ENCODE measurements at places on chromosomes 13 and 19. TPM values are rescaled to one million over a fixed set of nuclear protein-coding genes. Genes with fewer than 3 reads are reported as not detected.

CLIP3 gene
- 4.2 TPM for total RNA-seq

C3 gene
- 65.4 TPM for total RNA-seq

MEGF8 gene
- total RNA-seq, result 11.6 TPM

S1PR5 gene
- total RNA-seq, result 6.6 TPM

A1BG gene
- 5.1 TPM for total RNA-seq

IFNL3 gene
- total RNA-seq, result not detected

ZNF430 gene
- 22.9 TPM for total RNA-seq

DDX49 gene
- 31.8 TPM for total RNA-seq

DIRAS1 gene
- total RNA-seq, result 2.9 TPM

C13orf46 gene
- total RNA-seq, result under 0.01 TPM

ZNF177 gene
- total RNA-seq, result 4.4 TPM

PSG5 gene
- total RNA-seq, result not detected

TMEM255B gene
- total RNA-seq, result 1.7 TPM

FBXO27 gene
- 4.7 TPM for total RNA-seq

SYT3 gene
- 0.10 TPM for total RNA-seq

SCN1B gene
- total RNA-seq, result 1.4 TPM

ADGRE1 gene
- 0.79 TPM for total RNA-seq

SPART gene
- 64.0 TPM for total RNA-seq

HCN2 gene
- total RNA-seq, result 0.59 TPM

PCDH20 gene
- 7.7 TPM for total RNA-seq

SLC25A41 gene
- 0.49 TPM for total RNA-seq

TMEM145 gene
- total RNA-seq, result 0.20 TPM

DHX34 gene
- total RNA-seq, result 8.1 TPM

EFNA2 gene
- 0.39 TPM for total RNA-seq

ZNF808 gene
- 22.1 TPM for total RNA-seq

NLRP11 gene
- not detected for total RNA-seq

OR7A5 gene
- not detected for total RNA-seq

TMEM238 gene
- total RNA-seq, result 0.30 TPM

NXNL1 gene
- total RNA-seq, result not detected

PGLYRP1 gene
- 5.3 TPM for total RNA-seq

CEACAM5 gene
- total RNA-seq, result 2.4 TPM

ERICH4 gene
- total RNA-seq, result not detected

ZNF723 gene
- not detected for total RNA-seq

CEACAM16 gene
- total RNA-seq, result not detected

SAE1 gene
- total RNA-seq, result 55.8 TPM

GNG7 gene
- 2.4 TPM for total RNA-seq

SUGP1 gene
- total RNA-seq, result 26.6 TPM

ZNF98 gene
- 3.7 TPM for total RNA-seq

OR7D2 gene
- total RNA-seq, result not detected

HIPK4 gene
- 0.10 TPM for total RNA-seq

PTH2 gene
- total RNA-seq, result not detected

MEIOSIN gene
- not detected for total RNA-seq

MATK gene
- total RNA-seq, result 0.99 TPM

ARMC6 gene
- total RNA-seq, result 15.5 TPM

ZNF296 gene
- 0.39 TPM for total RNA-seq

MTUS2 gene
- total RNA-seq, result 1.2 TPM

SULT2A1 gene
- not detected for total RNA-seq

CLEC4G gene
- total RNA-seq, result 0.20 TPM

AMH gene
- not detected for total RNA-seq

BCKDHA gene
- 36.5 TPM for total RNA-seq

PLEKHG2 gene
- 29.5 TPM for total RNA-seq

OVOL3 gene
- total RNA-seq, result not detected

SIGLECL1 gene
- total RNA-seq, result not detected

BORCS8 gene
- 4.9 TPM for total RNA-seq

VSTM2B gene
- not detected for total RNA-seq

TEKTIP1 gene
- not detected for total RNA-seq
